ENCODE measurements at places on chromosomes 4 and X.

DNA sequence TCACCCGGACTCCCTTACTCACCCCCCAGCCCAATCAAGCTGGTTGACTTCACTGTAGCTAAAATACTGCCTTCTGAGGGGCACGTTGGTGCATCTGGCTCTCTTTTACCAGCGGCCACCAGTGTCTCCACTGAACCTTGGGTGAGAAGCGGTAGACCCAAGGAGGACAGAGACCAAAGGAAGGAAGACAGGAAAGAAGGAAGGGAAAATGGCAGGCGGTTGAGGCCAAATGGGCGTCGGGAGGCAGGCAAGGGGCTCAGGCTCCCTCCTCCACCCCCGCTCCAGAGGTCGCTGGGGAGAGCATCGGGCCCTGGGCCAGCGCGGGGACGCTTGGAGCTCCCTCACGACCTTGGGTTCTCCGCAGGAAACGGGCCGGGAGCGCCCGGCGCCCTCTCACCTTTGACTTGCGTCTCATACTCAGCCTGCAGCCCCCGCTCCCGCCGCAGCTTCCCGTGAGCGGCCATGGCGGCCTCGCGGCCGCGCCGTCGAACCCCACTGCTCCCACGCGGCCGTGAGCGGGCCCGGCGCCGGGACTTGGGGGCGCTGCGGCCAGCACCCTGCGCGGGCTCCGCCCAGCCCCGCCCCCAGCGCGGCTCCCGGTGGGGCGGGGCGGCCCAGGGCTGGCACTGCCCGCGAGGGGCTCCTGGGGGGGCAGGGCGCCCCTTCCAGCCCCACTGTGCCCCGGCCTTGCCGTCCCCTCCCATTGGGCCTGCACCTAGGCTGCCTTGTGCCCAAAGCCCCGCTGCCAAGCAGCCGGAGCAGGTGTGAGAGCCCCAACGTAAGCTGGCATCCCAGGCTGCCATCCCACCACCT lies at the start of gene ARHGAP4:
Gene ARHGAP4, minus strand, starts transcription at position 526 of the 813 bp plus-strand sequence. Its CDS starts 62 bp downstream, at position 464.
- DNase-seq = no peak

DNA sequence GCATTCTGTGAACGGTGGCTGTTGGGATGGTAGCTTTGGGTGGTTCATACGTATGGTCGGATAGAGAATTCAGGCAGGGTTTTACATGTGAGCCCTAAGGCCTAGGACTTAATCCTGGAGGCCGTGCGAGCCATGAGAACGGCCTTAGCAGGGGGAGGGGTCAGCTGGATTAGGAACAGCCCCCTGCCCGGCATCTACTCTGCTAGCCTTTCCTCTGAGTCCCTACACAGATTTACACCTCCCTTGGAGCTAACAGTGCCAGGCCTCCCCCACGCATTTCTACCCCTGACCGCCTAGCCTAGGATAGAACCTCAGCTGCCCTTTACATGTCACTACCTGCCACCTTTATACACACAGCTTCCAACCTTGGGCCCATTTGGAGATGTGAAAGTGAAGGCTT lies 7.1 kb downstream of the PRAF2 start:
- no peak for DNase-seq

GRCh38 chrX:38260231-38260630 lies 39.6 kb upstream of the SRPX start:
- no peak for DNase-seq

DNA sequence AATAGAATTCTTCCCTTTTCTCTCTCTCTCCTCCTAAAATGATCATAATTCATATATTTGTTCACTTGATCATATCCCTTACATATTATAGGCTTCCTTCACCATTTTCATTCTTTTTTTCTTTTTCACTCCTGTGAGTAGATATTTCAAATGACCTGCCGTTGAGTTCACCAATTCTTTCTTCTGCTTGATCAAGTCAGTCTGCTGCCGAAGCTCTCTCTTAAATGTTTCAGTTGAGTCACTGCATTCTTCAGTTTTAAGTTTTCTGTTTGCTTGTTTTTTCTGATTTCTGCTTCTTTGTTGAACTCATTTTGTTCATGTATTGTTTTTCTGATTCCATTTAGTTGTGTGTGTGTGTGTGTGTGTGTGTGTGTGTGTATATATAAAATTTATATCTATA lies 354.3 kb downstream of the GPAT3 start:
- no peak for DNase-seq

DNA sequence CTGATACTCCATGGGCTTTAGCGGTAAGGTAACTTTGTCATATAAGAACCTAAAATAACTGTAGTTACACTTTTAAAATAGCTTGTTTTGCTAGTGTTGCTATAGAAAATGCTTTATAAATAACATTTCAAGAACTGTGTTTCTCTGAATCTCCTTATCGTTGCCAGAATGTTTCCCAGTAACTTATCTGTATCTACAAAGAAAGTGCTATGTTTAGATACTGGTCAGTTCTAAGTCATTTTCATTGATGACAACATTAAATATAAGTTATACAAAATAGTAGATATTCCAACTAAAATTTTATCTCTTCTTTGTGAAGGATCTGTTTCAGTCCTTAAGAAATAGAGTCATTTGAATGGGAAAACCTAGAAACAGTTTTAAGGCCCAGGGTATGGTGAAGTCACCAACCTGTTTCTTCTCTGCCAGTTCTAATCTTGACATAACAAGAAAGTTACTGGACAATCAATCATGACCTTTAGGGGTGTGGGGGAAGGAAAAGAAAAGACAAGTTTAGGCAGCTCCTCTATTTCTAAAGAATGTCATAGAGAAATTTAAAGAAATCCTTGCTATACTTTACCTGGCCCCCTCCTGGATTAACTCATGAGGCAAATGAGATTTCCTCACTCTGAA lies 425.9 kb downstream of the RPA4 start:
- peak; percentile 2 for DNase-seq

DNA sequence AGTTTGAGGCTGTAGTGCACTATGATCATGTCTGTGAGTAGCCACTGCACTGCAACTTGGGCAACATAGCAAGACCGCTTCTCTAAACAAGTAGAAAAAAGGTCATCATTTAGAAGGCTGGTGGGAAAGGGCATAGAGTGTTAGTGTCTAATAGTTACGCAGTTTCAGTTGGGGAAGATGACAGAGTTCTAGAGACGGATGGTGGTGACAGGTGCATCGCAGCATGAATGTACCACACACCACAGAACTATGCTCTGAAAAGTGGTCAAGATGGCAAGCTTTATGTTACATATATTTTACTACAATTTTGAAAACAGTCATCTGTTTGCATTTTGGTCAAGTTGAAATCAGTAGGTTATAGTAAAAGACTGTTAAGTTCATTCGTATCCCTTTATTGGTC lies 23.7 kb upstream of the CLDN34 start:
- DNase-seq = no peak

GRCh38 chr4:32589853-32590252 lies 1869.7 kb downstream of the PCDH7 start:
- DNase-seq = no peak

GRCh38 chr4:85005865-85006377 lies 39.4 kb upstream of the WDFY3 start:
- no peak for DNase-seq

DNA sequence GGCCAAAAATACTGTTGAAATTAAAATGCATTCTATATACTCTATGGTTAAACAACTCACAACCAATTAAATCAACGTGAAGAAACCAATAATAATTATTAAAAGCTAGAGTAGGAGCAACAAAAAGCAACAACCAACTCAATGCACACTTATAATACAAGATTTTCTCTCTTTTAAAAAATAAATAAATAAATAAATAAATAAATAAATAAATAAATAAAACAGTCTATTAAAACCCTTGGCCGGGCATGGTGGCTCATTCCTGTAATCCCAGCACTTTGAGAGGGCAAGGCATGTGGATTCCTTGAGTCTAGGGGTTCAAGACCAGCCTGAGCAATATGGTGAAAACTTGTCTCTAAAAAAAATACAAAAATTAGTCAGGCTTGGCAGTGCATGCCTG lies 62.7 kb downstream of the ENOX2 start:
- DNase-seq = no peak

GRCh38 chr4:184114431-184114830 lies 103.2 kb downstream of the ENPP6 start:
- DNase-seq = no peak

DNA sequence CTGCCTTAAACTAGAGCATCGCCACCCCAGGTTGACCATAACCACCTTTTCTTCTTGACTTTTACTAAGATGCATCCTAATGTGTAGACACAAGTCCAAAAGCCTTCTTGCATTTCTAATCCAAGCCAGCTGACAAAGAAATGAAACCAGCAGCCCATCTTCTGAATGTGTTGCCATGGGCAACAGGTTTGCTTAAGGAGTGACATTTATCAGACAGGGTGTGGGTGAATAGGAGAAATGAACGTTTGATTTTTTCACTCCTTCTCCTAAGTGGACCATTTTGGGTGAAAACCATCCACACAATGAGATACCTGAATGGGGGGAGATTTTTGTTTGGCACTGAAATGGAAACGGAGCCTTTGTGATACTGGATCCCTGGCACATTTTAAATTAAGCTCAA lies 72.7 kb upstream of the C4orf50 start:
- DNase-seq = no peak

DNA sequence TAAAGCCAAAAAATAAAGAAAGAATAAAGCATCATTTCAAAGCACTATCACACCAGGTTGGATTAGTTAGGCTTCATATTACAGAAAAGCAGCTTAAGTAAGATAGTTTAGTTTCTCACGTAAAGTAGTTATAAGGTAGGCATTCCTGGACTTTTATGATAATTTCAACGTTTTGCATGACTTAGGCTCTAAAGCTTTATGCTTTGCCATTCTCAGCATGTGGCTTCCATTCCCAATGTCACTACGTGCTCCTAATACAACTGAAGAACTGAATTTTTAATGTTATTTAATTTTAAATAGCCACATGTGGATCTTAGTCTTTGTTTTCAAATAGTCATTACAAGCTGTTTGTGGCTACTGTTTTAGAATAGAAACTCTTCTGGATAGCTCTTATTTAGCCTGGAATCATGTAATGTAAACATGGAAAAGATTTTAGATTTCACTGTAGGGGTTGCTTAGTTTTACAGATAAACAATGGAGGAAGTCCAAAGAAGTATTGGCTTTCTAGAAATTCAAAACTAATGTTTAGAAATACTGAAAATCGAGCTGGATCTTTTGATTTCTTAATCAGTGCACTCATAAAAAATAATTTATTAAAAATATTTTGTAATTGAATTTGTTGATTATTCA lies 710.0 kb downstream of the IL1RAPL1 start:
- DNase-seq = no peak

GRCh38 chr4:93319041-93319440 lies 509.5 kb upstream of the ATOH1 start:
- DNase-seq = no peak

- DNase-seq = no peak
Measured at GRCh38 chr4:57151481-57151880, 41.3 kb upstream of the IGFBP7 start.

DNA sequence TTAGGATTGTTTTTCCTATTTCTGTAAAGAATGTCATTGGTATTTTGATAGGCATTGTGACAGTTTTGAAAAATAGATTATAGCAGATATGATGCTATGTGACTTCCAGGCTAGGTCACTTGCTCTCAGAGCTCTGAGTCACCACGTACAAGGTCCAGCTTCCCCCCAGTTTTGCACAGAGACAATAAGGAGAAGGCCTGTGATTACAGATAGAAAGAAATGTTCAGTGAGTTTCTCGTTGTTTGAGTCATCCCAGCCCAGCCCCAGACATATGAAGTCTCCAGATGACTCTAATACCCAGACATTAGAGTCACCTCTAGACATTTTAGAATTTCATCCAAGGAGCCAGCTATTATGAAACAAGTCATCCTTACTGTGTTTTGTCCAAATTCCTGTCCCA lies 57.2 kb downstream of the MFAP3L start:
- no peak for DNase-seq

- DNase-seq = no peak
Measured at GRCh38 chrX:109624641-109625616, at the start of gene KCNE5. Gene KCNE5, minus strand, starts transcription at chrX:109625172. Its CDS starts 152 bp downstream, at chrX:109625020.

DNA sequence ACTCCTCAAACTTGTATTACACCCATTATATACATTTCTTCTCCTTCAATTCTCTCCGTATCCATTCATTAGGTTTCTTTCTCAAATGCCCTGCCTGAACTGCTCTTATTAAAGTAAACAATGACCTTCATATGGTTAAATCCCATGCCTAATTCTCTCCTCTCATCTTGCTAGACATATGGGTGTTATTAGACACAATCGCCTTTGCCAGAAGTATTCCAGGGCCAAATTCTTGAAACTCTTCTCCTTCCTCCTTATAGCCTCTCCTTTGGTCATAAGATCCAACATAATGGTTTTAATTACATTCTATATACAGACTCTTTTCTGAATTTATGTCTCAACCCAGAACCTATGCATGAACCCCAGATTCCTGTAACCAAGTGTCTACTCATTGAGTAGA lies 4.8 kb downstream of the ANXA10 start:
- DNase-seq = no peak

- DNase-seq = no peak
Measured at GRCh38 chr4:126338548-126338947, 1023.8 kb downstream of the FAT4 start.

DNA sequence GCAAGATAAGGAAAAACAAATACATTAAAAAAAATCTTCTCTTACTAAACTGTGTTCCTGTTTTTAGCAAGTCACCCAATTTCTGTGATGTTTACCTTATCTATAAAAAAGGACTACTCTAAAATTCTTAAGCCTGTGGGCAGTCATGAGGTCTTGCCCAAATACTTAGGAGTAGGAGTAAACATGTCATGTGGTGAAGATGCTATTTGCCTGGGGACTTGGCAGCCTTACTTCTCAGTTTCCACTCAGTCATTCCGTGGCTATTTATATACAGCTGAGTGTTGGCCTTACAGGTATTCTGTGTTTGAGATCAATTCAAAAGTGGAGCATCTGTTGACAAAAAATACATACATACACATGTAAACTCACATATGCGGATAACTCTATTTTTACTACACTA lies 89.9 kb upstream of the TLR2 start:
- peak; percentile 18 for DNase-seq

DNA sequence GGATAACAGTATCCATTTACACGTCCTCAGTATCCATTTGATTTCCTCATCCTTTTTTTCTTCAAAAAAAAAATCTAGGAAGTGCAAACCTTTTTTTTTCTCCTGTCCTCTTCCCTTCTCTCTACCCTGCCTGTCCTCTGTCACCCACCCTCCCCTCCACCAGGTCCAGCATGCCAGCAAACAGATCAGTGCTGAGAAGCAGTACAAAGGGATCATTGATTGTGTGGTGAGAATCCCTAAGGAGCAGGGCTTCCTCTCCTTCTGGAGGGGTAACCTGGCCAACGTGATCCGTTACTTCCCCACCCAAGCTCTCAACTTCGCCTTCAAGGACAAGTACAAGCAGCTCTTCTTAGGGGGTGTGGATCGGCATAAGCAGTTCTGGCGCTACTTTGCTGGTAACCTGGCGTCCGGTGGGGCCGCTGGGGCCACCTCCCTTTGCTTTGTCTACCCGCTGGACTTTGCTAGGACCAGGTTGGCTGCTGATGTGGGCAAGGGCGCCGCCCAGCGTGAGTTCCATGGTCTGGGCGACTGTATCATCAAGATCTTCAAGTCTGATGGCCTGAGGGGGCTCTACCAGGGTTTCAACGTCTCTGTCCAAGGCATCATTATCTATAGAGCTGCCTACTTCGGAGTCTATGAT lies 1.7 kb downstream of the SLC25A4 start:
- no peak for DNase-seq

All from hematopoietic multipotent progenitor cell treated with erythropoietin and hydrocortisone succinate and interleukin-3 and kit ligand, for 15 days (in vitro differentiated cells).